Activated CD8-positive, alpha-beta T cell treated with anti-CD3 and anti-CD28 coated beads for 36 hours (primary cell): ENCODE measurements at places on chromosomes 4 and X. TPM values are rescaled to one million over a fixed set of nuclear protein-coding genes. Genes with fewer than 3 reads are reported as not detected.

GRCh38 chrX:7647831-7648230, 195.1 kb upstream of the VCX start:
- no peaks in the 10 kb centered on the region for H3K4me1 ChIP-seq
- no peak for DNase-seq
- H3K4me3 ChIP-seq = no peak overlapping the region

RBMXL3 gene
- not detected for total RNA-seq

DNA sequence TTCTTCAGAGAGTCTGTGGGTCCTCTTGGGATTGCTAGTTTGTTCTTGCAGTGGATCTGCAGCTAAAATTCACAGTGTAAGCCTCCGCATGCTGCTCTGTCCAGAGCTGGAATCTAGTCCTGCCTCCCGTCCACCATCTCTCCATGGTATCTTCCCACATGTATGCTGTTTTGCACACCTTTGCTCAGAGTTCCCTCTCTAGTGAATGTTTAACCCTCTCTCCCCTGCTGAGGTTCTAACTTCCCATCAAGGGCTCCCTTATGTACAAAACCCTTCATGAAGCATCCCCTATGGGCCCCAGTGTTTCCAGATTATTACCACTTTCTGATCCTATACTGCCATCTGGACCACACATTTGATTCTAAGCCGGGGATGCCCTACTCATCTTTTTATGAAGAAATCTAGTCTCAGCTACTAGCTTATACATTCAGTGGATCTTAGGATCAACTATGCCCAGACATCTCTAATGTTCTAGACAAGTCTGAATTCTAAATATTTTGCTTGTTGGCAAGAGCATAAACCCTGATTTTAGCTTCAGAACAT, 157.3 kb downstream of the CPEB2 start:
- H3K27ac ChIP-seq = no peak overlapping the region
- H3K27me3 ChIP-seq = peaks cover 9% of the 10 kb centered on the region
- H3K4me1 ChIP-seq = no peaks in the 10 kb centered on the region
- H3K4me3 ChIP-seq = no peak overlapping the region
- H3K36me3 ChIP-seq = no peaks in the 10 kb centered on the region

PIR gene
- 0.74 TPM for total RNA-seq
